ENCODE measurements at places on chromosomes 12 and 14.

DNA sequence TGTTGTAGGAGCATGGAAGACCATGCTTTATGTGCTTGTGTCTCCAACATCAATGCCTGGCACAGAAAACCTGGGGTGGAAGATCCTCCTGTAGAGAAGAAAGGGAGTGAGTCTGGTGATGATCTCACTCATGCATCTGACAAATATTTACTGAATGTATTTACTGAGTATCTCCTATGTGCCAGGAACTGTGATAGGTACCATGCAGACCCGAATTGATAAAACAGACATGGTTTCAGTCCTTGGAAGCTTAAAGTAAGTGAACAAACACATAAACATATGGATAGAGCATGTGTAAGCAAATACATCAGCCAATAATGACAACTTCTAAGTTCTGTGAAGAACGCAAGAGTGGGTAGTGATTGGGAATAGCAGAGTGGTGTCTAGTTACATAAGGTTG is 117.0 kb upstream of the CCDC198 start:
- no peak for DNase-seq

- no peak for DNase-seq
These were observed 178.8 kb downstream of the KTN1 start for GRCh38 chr14:55758796-55759195.

DNA sequence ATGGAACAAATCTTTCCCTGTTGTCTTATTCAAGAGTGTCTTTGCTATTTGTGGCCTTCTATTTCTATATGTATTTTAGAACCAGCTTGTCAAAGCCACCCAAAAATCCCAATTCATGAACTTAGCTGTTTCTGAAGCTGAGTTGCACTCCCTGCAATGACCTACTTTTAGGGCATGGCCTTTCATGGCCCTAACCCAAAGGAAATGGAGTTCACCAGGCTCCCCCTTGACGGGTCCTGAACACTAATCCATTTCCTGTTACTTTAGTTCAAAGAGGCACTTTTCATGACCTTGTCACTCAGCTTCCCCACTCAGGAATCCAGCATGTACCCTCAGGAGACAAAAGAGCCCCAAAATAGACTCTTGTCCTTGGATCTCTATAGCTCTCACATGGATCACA is 7.6 kb downstream of the TMED8 start:
- no peak for DNase-seq

DNA sequence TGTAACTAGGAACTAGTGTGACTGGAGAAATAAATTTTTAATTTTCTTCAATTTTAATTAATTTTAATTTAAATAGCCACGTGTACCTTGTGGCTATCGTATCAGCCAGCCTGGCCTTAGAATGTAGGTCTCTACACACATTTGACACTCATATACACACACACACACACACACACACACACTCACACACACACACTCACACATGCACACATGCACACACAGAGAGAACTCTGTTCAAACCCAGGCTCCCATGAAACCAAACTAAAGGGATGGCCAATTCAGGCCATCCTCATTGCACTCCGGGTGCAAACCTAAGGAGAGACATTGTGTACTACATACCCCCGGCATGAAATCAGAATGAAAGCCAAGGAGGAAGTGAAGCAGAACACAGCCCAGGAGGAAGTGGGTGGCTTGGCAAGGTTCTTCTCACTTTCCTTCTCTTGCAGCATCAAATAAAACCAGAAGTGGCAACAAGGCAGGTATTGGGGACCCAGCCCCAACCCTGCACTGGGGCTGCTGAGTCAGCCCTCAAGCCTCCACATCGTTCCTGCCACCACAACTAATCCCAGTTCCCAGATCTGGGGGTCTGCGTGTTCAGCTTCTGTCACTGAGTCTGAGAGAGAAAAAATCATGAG is 26.2 kb upstream of the CHPT1 start:
- DNase-seq: no peak

- no peak for DNase-seq
These were observed 29.5 kb downstream of the CEP170B start for GRCh38 chr14:104894331-104895206.

GRCh38 chr12:131204416-131205274 is 250.9 kb downstream of the ADGRD1 start:
- DNase-seq: no peak

- DNase-seq: no peak
These were observed 28.3 kb downstream of the DDHD1 start for GRCh38 chr14:53124786-53125185.

DNA sequence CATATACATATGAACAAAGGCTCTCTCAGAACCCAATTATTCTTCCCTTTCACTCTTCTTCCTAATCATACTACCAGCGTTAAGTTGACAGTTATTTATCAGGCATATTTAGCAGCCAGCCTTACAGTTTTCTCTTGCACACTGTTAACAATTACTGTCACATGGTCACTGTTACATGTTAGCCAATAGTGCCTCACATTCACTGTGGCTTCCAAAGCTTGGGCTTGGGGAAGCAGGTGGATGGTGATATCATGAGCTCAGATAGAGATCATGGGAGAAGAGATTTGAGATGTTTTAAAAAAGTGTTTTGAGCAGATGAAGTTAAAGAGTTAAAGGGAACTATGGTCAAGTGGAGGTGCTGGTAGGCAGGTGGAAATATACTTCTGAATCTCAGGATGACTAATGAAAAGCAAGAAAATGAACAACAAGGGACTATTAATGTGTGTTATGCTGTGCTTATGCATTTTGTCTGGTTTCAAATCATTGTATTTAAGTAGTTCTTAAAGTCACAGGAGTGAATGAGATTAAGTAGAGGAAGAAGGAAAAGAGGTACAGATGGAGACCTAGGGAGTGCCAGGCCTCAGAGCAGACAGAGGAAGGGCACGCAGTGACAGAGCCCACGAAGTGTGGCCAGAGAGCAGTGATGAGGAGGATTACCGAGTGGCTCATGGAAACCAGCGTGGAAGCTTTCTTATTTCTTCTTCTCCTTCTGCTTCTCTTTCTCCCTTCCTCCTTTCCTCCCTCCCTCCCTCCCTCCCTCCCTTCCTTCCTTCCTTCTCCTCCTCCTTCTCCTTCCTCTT is 39.6 kb downstream of the BICD1 start:
- DNase-seq: no peak

- DNase-seq: no peak
These were observed 78.0 kb downstream of the B4GALNT3 start for GRCh38 chr12:537772-538171.

- DNase-seq: no peak
These were observed 11.5 kb downstream of the ADCY4 start for GRCh38 chr14:24323341-24323740.

DNA sequence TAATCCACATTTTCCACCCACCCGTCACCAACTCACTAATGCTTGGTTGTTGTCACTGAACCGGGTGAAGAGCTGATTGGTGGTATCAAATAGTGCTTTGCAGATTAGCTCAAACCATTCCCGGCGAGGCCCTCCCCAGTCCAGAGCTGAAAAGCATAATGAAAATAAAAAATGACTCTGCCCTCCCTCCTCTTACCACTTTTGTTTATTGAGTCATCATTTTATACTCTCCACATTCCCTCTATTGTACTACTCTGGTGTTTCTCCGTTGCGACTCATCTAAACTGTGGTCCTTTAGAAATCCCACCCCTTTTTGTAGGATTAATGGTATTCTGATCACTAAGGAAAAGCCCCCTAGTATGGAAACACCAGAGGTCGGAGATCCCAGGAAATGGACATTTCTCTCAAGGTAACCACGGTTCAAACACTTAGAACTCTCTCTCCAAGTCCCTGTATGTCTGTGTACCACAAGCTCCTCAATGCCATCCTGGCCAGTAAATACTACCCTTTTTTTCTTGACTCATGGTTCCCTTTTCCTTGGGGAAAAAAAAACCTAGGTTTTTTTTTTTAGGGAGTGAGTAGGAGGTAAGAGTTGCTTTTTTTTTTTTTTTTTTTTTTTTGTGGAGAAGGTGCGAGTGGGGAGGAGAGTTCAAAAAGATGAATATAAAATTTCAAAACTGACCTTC is 42.0 kb downstream of the AREL1 start:
- no peak for DNase-seq

DNA sequence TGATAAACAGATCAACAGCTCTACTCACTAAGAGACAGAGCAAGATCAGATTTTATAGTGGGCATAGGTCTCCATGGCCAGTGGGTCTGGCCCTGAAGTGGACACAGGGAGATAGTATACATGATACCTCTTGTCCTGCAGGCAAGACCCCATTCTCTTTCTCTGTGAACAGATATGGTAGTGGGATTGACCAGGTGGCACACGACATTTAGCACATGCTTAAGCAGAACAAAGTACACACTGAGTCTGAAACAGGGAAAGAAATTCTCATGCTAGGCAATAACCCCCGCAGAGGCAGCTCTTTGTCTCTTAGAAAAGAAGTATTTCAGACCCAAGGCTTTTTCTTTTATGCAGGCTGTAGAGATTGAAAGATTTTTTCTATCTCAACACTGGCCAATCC is 1331.2 kb downstream of the FSCB start:
- DNase-seq: no peak

DNA sequence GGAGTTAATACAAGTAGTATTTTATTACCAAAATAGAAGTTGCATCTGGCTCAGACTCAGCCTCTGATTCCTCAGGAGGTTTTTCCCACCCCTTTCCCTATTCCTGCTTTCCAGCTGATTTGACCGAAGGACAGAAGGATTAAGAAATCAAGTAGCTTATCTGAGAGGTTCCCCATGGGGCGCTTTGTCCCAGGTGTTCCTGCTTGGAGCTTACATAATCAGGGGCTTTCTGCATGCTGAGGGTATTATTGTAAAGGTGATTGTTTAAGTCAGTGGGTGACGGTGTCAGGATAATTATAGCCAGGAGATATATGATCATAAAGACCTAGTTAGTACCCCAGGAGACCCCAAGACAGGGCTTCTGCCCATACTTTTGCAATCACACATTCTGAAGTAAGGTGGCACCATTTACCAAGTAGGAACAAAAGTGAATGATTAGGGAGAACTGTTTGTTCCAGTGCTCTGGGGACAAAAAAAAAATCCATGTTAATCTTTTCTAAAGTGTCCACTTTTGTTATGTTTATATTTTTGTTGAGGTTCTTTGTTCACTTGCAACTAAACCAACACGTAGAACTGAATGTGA is 921.3 kb downstream of the NRXN3 start:
- no peak for DNase-seq
